C1 segment of cervical spinal cord (tissue), 14 donors: ENCODE measurements at places on chromosomes 5 and 9.

- DNase-seq: no peak
These were observed 66.0 kb downstream of the GNAQ start for GRCh38 chr9:77965445-77966123.

DNA sequence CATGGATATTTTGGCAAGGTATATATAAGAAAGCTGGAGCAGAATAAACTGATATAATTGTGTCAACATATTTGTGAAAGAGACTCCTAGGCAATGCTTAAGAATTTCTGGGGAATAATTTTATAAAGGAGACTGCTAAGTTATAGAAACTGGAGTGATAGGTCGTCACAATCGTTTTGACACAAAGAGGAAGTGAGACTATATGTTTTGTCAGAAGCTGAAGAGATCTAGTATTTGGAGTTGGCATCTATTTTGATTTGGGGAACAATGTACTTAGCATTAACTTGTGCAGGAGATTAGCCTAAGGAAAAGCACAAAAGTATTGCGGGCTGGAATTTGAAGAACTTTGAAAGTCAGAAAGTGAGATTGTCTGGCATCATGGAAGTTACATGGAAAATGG lies 582.5 kb downstream of the TAF11L14 start:
- no peak for DNase-seq

DNA sequence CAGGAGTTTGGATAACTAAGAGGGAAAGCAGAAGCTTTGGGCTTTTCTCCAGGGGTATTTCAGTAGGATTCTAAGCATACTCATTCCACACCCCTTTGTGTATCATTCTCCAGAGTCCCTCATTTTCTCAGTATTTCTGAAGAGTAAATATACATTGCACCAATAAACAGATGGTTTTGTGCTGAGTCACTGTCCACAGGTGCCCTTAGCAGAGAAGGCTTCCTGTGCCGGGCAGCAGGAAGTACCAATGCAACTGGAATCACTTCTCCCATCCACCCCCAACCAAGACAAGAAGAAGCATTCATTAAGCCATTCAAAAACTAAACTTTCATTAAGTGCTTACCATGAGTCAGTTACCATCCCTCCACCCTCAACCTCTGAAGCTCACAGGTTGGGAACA lies 3.6 kb upstream of the CCNJL start:
- DNase-seq: no peak

- no peak for DNase-seq
These were observed 59.9 kb upstream of the RAPGEF6 start for GRCh38 chr5:131694926-131695325.

DNA sequence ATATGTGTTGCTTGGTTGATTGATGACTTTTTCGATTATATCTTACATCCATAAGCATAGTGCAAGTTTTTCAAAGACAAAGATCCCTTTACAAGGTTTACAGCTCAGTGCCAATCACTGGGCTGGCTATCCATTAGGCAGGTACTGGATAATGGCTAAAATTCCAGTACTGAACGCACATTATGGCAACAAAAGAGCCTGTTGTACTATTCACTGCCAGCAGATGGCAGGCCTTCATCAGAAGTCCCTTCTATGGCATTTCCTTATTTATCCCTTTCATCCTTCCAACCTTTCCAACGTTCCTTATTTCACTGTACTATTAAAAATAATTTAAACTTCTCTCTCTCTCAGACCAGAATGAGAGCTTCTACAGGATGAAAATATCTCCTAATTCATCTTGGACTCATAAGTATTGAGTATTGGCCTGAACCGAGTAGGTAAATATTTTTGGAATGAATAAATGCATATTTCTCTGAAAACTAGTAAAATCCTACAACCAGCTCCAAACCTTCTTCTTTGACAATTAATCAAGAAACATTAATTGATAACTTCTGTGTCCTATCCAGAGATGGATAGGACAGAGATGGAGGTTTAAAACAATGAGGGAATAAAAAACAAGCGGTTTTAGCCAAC lies 6.7 kb upstream of the WNT8A start:
- no peak for DNase-seq

DNA sequence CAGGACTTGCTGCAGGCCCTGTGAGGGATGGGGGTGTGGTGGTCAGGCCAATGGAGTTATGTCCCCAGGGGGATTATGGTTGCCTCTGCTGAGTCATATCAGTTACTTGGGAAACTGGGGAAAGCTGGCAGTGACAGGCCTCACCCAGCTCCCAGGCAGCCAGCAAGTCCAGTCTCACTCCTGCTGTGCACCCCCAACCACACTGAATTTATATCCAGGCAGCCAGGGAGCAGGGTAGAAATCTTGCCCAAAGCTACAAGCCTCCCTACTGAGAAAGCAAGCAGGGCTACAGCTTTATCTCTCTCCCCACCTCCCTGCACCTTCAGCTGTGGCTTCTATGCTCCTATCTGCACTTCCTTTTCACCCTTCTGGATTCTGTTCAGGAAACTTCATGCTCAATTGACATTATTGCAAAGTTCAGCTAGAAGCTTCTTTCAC lies 2076.0 kb upstream of the CDH9 start:
- no peak for DNase-seq

DNA sequence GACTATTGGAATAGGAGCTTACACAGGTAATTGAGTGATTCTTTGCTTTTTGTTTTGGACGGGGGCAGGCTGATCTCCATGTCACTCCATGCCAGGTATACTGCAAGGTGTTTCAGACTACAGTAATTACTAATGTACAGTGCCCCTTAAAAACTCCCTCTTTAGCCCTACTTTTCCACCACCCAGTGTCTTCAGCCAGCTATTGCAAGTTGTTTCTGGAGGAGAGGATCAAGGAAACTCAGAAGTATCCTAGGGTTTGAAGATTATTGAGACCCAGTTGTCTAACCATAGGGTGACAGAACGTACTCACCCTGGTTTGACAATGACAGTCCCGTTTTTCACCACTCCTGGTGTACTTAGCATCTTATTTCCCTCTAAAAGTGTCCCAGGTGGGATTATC lies 13.4 kb downstream of the CFAP95 start:
- DNase-seq: no peak

DNA sequence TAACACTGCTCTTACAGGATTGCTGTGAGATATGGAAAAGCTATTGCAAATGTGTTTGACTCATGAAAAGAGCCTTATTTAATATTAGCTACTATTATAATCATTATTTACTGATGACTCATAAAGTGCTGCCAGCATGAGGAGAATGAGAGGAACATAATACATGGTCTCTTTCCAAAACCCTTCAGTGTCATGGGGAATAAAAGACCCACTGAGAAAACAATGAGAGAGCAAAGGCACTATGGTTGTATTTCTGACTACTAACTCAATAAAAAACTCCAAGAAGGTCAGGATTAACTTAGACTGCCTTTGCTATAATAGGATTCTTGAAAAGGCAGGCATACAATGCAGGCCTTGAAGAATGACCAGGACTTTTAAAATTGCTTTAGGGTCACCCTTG lies 633.5 kb downstream of the DTWD2 start:
- DNase-seq: no peak

DNA sequence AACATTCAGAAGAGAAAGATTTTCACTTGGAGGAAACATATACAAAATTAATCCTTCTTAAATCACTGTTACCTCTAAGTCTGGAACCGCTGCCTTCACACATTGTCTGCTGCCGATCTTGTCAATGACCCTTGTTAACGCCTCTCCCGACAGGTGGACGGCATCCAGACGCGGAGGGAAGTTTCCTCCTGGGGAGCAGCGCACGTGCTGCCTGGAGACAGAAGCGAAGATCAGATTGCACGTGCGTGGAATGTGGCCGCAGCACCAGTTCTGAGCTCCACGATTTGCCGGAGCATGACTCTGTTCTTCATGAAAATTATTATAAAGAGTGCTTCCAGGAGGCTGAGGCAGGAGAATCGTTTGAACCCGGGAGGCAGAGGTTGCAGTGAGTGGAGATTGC lies 183.6 kb upstream of the IRX4 start:
- no peak for DNase-seq

DNA sequence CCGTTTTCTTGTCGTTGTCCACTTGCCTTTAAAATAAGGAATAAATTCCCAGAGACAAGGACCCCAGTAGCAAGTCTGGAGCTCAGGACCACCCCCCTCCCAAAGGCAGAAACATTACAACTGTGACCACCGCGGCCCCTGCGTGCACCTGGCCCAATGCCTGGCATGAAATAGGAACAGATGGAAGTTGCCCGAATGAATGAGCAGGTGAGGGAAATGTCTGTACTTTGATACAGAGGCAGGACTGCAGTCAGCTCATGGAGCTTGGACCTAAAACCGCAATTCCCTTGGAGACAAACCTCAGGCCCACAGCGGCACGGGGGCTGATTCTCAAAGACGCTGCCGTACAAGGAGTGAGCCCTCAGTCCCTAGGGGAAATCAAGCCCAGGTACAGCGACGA lies 55.3 kb upstream of the SARDH start:
- no peak for DNase-seq

DNA sequence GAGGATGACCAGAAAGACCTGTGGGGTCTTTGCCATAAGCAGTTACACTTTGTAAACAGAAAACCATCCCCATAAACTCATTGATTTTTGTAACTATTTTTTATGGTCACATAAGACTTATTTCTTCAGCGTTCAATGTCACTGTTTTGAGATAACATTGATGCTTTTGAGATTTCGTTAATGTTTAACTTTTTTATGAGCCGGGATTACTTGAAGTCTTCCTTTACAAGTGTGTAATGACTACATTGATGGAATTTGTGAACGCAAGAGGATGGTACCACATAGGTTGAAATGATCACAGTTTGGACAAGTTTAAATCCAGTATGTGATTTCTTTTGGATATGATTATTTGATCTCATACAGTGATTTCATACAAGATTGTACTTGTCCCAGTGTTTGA lies 1.8 kb downstream of the SLC12A2 start:
- no peak for DNase-seq

- no peak for DNase-seq
These were observed 10.4 kb upstream of the ZBTB43 start for GRCh38 chr9:126794441-126794840.

GRCh38 chr9:105070176-105070575 lies 142.2 kb upstream of the ABCA1 start:
- no peak for DNase-seq

DNA sequence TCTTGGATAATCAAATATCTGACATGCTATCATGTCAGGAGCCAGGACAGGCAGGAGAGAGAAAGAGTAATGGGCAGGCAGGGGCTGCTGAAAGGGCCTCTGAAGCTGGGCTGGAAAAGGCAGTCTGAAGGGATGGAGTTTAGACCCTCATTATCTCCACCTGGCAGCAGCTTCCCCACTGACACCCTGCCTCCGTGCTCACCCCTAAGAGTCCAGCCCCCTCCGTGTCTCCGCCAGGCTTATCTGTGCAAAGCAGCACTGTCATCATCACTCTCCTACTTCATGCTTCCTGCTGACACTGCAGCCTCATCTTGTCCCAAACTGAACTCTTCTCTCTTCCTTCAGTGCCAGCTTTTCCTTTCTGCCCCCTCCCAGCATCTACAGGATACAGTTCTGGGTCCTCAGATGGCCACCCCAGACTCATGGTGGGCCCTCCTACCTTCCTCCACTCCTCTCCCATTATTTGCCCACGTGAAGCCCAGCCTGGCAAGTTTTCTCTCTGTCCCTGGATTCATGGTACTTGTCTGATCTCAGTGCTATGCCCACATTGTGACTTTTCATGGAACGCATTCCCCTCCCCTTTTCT lies 70.9 kb upstream of the KLF9 start:
- DNase-seq: no peak

DNA sequence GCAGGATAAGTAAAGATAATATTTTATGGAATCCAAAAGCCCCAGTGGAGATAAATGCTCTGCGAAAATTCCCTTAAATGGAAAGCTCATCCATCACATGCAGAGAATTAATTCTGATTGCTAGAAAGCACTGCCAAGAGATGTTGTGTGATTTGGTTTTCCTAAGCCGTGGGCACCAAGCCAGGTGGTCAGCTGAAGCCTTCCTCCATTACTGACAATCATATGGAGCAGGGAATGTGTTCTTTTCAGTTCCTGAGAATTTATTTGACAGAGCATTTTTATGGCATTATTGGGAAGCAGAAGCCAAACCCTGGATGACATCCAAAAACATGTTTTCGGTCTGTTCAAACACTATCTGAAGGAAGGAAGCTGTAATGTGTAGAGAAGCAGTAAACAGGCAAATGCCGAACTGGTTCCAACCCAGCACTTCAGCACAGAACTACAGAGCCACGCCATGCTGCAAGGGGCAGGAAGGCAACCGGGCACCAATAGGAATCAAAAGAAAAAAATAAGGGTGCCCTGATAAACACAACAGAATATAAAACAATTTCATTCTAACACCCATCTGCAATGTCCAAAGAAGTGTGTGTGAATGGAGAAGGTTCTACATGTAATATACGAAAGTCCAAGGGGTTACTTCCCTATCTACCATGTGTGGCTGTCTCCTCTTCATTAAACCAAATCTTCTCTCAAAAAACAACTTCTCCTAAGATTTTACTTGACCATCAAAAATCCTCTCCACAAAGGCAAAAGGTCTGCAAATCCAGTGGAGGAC lies 12.3 kb downstream of the ARSB start:
- DNase-seq: no peak

DNA sequence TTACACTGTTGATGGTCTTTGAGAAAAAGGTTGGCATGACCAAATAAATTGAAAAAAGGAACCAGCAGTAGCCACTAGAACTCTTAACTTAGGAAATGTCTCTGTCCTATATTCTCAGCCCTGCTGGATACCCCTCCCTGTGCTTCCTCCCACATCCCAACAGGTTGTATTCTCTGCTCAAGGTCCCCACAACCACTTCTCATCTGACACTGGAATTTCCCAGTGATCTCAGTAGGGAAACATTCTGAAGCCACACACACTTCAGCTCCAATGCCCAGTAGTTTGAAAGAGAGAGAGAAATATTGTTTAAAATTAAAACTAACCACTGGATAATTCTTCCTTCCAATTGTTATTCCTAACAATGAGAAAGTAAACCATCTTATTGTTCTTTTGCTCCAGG lies 30.0 kb upstream of the NREP start:
- no peak for DNase-seq

DNA sequence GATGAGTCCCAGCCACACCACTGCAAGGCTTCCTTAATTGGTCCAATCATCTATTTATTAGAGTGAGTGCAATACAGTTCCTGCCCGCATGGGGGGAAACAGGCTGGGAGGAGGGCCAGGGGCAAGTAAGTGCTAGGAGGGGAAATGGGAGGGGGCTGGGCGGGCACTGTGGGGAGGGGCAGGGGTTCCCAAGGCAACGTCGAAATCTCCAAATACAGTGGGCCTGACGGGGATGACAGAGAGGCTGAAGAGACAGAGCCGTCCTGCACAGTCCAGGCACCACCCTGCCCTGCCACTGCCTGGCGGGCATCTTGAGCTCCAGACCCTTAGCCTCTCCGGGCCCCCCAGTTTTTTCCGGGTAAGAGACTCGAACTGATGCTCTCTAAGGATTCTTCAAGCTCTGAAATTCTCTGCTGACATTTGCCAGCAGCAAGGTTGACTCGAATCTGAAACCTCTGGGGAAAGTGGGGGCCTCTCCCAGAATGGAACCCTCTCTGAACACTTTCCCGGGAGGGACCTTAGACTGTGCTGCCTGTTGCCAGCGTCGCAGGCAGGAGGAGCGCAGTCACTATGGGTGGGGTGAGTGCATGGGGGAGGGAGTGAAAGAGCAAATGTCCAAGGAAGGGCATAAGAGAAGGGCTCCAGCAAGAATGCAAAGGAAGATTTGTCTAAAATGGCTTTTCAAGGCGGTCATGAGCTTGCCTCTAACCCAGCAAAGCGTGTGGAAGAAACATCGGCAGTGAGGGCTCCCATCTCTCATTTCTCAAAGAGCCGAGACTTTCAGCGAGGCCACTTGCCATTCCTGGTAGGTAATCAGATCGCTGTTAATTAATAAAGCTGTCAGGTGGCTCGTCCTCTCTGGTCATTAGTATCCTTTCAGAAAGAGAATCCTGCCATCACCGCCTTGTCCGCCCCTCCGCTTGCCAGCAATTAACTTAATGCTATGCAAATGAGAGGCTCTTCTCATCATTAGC lies 99.0 kb downstream of the GTF3C4 start:
- DNase-seq: peak; percentile 27
